Activated naive CD4-positive, alpha-beta T cell treated with anti-CD3 and anti-CD28 coated beads for 36 hours (primary cell): ENCODE measurements at places on chromosomes 4 and X.

GRCh38 chrX:7088968-7089615 lies 58.4 kb upstream of the STS start:
- DNase-seq: peak; percentile 47

GRCh38 chr4:184902550-184902949 lies 76.8 kb upstream of the ACSL1 start:
- DNase-seq: no peak

GRCh38 chr4:95547715-95548471 lies 880 bp downstream of the UNC5C start:
- DNase-seq: no peak

DNA sequence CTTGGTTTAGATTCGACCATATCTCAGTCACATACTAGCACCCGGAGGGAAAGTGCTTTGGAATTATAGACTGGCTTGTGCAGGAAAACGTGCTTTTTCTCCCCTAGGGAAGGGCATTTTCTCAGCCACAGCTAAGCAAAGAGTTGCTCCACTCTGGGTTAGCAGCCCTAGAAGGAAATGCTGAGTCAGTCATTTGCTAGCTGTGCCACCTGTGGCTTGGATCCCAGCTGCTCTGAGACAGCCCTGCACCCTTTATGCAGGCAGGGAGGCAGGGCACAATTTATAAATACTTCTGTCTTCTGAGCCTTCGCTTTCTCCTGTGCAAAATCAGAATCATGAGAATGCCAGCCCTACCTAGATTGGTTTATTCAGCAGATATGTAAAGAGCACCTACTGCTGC lies 1.3 kb upstream of the USP51 start:
- DNase-seq: no peak

DNA sequence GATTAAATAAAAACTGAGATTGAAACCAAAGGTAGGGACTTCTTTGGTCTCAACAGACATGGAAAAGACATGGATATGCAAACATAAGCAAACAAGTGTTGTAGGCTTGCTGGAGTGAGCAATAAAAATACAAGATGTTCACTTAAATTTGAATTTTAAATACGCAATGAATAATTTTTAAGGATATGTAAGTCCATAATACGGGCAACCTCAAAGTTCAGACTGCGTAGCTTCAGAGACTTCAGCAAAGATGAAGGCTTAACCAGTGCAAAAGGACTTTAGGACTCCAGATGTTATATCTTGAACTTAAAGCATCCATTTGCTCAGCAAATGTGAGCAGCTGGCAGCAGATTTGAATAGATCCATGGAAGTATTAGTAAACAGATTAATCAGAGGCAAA lies 549.3 kb downstream of the ARAP2 start:
- DNase-seq: no peak
